ENCODE measurements at places on chromosomes 2 and 18.

GRCh38 chr2:11102466-11102865, 52.8 kb upstream of the SLC66A3 start:
- peak; percentile 25 for DNase-seq

DNA sequence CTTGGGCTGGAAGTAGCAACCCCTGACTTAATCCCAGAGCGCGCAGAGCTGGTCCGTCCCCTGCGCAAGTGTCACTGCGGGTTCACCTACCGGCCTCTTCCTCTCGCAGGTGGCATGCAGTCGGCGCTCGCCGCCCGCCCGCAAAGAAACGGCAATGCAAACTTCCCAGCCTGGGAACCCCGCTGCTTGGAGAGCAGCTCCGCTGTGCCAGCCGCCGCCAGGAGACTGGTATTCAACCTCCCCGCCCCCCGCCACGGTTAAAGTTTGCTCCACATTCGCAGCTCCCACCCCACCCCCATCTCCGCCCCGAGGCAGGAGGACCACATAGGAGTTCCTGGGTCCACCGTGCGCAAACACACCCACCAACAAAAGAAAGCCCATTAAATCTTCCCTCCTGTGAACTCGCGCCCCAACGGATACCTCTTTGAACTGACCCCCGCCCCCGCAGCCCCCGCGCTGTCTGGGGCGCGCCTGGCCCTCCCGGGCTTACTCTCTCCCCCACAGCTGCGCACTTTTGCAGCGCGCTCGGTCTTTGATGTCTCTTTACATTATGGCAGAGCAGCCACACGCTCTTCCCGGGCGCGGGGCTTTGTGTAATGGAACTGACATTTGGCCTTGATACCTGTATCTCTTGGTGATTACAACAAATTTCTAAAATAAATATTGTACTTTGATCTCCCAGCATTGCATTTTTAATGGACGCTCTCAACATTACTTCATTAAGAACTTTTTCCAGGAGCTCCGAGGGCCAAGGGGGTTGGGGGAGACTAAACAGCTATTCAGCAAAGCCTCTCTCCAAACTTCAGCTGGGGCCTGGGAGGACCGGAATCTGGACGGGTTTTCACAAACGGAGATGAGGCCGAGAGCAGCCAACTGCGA, 3.1 kb upstream of the SP5 start:
- DNase-seq: no peak

GRCh38 chr2:83874712-83875430, 584.2 kb downstream of the SUCLG1 start:
- no peak for DNase-seq

- no peak for DNase-seq
Observed at GRCh38 chr18:45976974-45977373, 9.8 kb upstream of the EPG5 start.

- DNase-seq: no peak
Observed at GRCh38 chr2:199443589-199444130, 14.1 kb downstream of the SATB2 start.

DNA sequence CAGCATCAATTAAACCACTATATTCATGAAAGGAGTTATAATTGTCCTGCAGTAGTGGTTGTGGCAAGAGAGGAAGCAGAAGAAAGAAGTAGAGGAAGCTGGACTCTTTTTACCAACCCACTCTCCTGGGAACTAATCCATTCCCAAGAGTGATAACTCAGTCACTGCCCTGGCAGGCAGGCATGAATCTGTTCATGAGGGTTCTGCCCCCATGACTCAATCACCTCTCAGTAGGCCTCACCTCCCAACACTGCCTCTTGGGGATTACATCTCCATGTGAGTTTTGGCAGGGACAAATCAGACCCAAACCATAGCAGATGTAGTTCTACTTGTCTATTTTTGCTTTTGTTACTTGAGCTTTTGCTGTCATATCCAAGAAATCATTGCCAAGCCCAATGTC, 232.7 kb upstream of the MAP2 start:
- DNase-seq: no peak

GRCh38 chr18:34320267-34320666, 95.6 kb upstream of the NOL4 start:
- no peak for DNase-seq

- no peak for DNase-seq
Observed at GRCh38 chr2:239727182-239727775, 297.9 kb downstream of the NDUFA10 start.

GRCh38 chr18:7301094-7301493, 70.2 kb downstream of the LRRC30 start:
- no peak for DNase-seq

GRCh38 chr18:79932907-79933306, 18.5 kb downstream of the SLC66A2 start:
- DNase-seq: no peak

DNA sequence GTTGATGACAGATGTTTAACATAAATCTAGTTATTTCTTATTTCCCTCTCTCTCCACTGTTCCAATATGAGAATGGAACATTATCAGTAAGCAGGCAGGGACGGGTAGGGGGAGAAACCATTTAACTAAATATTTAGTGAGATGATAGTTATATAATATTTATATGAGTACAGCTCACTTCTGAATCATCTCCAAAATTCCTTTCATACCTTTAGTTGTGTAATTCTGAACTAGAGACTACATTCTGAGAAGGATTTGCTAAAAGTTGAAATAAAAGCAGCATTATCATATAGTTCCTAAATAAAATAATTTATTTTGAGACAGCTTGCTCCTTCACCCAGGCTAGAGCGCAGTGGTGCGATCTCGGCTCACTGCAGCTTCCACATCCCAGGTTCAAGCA, 41.4 kb downstream of the B4GALT6 start:
- DNase-seq: no peak

GRCh38 chr18:55779691-55780585, 191.9 kb upstream of the TCF4 start:
- DNase-seq: no peak

GRCh38 chr18:32544088-32544487, 73.4 kb upstream of the GAREM1 start:
- no peak for DNase-seq

GRCh38 chr2:176669398-176670174, 400.3 kb downstream of the MTX2 start:
- DNase-seq: no peak

- no peak for DNase-seq
Observed at GRCh38 chr18:48875314-48875941, 75.3 kb downstream of the SMAD7 start.

DNA sequence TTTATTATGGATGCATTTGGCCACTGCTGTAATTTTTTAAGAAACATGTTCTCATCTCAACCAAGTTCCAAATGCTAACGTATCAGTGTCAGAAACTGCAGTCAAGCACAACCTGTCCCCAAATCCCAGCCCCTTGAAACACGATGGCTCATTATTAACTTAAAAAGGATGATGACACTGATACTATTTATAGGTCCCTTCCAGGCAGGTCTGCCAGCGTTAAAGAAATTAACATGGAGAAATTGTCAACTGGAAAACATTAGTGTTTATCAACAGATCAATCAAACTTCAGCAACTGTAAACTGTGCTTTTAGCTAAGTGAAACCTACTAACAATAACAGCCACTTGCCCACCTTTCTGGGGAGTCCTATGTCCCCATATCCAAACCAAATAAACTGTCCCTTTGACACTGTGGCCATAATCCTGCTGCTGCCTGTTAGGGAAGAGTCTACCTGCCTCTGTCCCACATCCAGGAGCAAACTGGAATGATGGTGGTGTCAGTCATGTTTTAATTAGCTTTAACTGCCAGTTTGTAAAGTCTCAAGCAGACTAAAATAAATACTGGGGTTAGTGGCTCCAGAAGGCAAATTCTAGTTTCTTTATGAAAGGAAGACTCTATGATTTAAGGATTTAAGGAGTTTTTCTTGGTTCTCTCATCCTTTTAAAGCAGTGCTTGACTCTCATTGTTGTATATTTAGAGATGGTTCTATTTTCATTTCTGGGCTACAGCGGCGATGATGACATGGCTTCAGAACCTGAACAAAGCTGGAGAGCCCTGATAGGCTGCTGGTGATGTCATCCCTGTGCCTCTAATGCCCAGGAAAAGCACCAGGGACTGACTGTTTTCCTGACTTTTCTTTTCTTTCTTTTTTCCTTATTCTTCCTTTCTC, 583.6 kb upstream of the PIK3C3 start:
- DNase-seq: no peak

DNA sequence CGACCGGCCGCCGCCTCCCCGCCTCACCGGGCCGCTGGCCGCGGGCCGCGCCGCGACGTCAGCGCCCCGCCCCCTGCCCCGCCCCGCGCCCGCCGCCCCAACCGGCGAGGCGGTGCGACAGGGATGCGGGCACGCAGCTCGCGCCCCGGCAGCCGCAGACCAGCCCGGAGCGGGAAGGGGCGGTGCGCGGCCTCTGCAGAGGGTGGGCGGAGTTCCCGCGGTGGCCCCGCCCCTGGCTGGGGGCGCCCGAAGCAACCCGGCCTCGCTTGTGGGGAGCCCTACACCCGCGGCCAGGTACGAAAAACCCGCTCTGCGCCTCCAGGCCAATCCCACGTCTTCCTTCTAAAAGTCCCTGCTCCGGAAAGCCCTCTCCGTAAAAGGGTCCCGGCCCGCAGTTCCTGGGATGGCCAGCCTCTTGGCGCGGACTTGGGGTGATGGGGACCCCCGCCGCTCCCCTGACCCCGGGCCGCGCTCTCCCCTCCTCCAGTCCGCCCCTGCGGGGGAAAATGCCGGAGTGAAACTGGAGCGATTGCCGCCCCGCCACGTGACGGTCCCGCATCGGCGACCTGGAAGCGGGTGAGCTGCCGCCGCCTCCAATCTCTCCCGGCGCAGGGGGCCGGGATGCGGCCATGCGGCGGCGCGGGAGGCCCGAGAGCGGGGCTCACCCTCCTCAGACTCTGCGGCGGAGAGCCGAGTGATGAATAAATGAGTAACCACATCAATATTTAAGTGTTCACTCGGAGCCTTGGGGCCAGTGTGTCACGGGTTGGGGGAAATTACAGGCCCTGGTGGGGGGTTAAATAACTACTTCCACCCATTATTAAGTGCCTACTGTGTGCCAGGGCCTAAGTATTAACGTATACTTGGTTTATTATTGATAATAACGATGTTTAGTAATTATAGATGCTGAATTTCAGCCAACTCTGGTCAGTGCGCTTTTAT, at the start of gene RAB11FIP5:
TSS of gene RAB11FIP5 (minus strand) at position 36 of the 942 bp plus-strand sequence. CDS start 171 bp downstream, outside the sequence.
- DNase-seq: peak; percentile 68

DNA sequence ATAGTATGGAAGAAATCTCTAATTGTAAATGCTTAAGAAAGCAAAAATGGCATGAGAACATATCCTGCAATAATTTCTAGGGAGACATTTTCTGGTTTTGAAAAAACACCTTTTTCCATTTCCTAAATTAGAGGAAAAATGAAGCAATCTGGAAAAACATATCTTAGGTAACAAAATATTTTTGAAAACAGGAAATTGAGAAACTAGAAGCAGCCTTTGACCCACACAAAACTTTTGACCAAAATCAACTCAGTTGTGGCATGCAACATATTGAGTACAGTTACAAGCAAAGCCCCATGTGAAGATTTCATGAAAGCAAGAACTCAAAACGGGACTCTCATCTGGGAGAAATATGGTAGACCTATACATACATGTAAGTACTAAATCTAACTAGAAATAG, 28.6 kb upstream of the CHAC2 start:
- DNase-seq: no peak

GRCh38 chr2:230873661-230874401, 9.1 kb downstream of the ITM2C start:
- peak; percentile 38 for DNase-seq

All from activated CD8-positive, alpha-beta memory T cell treated with anti-CD3 and anti-CD28 coated beads, Interleukin-2, amount 10 ng/mL, durations not matched to agents 7 days and 5 days (primary cell).